ENCODE measurements at places on chromosomes 3 and 15. TPM values are rescaled to one million over a fixed set of nuclear protein-coding genes. Genes with fewer than 3 reads are reported as not detected.

- no peak for DNase-seq
These were observed 11.4 kb downstream of the TRA2B start for GRCh38 chr3:185926445-185926844.

DNA sequence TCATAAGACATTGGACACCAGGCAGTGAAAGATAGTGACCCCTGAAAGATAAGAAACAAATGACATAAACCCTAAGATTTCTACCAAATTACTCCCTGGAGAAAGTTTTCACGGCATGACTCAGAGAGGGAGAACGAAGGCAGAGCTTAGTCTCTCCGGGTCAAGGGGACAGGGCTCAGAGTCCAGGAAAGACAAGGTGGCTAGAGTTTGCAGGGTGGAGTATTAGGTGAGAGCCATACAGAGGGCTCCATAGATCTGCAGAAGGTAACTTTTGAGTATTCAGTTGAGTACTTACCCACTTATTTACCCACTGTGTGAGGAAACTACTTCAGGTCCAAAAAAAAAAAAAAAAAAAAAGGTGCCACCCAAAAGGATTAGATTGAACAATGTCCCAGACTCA, 143.2 kb downstream of the C3orf70 start:
- no peak for DNase-seq

Gene TFDP2
- total RNA-seq, result 17.0 TPM

Gene DLEC1
- not detected for total RNA-seq

Gene VEPH1
- 261 TPM for total RNA-seq

Measured in pulmonary artery endothelial cell (primary cell).